AG08395 (cell line): ENCODE measurements at places on chromosomes 12 and 14.

- DNase-seq: peak; percentile 3
Measured at GRCh38 chr14:39085933-39086332, 17.1 kb downstream of the SEC23A start.

- no peak for DNase-seq
Measured at GRCh38 chr14:102496958-102497744, 12.4 kb downstream of the ANKRD9 start.

DNA sequence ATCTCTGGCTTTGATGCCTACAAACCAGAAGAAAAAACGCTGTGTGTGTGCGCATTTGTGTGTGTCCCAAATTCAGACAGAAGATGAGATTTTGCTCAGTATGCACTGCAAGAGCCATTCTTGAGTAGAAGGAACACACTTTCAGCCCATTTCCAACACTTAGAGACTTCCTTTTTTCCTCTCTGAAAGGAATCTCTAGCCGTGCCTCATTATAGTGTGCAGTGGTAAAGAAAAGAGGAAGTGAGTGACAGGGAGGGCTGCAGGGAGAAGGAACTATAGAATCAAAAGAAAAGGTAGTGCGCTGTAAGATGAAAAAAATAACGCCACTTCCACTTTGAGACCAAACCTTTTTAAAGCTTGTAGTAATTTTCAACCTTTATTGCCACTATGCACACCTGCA lies 1400.9 kb upstream of the FLRT2 start:
- no peak for DNase-seq

GRCh38 chr12:66269757-66270383 lies 32.4 kb upstream of the HELB start:
- DNase-seq: peak; percentile 77

- peak; percentile 53 for DNase-seq
Measured at GRCh38 chr12:92614502-92614901, 88.3 kb upstream of the PLEKHG7 start.

DNA sequence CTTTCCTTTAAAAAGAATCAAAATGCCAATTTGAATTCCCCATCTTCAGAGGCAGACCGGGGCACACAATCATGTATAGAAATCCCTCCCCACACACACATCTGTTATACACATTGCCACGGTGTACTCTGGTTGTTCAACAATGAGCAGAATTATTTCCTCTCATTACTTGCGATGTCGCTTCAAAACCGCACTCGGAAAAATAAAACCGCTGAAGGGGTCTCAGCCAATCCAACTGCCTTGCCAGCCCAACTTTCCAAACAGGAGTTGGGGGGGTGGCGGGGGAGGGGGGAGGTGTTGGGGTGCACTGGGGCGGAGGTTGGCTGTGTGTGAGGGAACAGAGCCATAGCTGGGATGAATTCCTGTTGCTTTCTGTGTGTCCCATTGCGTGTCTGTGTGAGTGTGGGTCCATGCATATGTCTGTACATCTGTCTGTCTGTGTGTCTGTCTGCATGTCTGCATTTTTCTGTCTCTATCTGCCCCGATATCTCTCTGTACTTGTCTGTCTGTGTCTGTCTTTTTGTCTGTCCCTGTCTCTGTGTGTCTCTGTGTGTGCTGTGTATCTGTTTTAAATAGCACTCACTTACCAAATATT lies 163.6 kb upstream of the TBX3 start:
- no peak for DNase-seq

DNA sequence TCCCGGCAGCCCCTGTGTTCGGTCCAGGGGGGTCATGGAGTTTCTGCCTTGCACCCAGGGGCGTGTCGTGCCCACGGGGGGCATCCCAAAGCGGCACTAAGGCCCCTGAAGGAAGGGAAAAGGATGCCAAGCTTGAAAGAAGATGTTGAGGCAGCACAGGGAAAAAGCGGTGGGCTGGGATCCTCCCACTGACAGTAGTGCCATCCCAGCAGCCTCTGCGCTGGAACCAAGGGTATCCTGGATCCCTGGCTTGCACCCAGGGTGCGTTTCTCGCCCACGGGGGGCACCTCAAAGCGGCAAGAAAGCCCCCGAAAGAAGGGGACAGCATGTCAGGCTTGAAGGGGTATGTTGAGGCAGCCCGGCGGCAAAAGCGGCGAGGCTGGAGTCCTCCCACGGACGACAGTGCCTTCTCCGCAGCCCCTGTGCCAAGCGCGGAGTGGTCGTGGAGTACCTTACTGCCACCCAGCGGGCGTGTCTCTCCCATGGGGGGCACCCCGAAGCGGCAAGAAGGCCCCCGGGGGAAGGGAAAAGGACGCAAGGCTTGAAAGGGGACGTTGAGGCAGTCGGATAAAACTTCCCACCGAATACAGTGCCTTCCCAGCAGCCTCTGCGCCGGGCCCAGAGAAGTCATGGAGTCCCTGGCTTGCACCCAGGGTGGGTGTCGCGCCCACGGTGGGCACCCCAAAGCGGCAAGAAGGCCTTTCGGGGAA lies 164.4 kb upstream of the ALG10B start:
- DNase-seq: no peak

- DNase-seq: no peak
Measured at GRCh38 chr14:60532442-60532841, 23.5 kb downstream of the SIX6 start.

- DNase-seq: no peak
Measured at GRCh38 chr12:66600903-66601302, 78.0 kb downstream of the GRIP1 start.

DNA sequence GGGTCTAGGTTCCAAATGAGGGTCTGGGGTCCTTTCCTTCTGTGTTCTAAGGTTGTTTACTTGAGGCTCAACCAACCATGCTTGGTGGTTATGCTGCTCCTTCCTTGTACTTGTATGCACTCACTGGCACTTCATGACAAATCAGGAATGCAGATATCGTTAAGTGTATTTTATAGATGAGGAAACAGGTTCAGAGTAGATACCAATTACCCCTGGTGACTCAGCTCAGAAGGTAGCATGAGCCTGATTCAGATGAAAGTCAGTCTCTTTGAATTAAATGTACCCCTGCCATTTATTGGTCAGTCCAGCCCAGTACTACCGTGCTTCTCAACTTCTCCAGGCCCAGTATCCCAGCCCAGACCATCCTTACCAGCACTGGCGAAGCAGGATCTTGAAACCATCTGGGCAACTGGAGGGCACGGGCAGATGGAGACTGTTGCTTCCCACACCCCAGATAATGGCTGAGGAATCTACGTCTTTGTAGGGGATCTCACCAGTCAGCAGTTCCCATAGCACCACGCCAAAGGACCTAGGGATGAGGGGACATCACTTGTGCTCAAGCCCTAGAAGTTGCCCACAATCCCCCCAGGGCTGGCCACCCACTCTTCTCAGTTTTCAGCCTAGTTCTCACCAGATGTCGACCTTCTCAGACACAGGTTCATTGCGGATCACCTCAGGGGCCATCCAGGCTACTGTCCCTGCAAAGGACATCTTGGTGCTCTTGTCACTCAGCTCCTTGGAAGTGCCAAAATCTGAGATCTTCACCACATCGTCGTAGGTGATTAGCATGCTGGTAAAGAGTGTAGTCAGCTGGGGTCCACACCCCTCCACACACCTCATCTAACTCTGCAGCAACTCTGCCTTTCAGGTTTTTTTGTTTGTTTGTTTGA lies 14.3 kb downstream of the MAP3K12 start:
- no peak for DNase-seq
